ENCODE measurements at places on chromosomes 2 and 18. TPM values are rescaled to one million over a fixed set of nuclear protein-coding genes. Genes with fewer than 3 reads are reported as not detected.

Gene SMAD7
- 16.9 TPM for total RNA-seq

Gene SLC38A11
- total RNA-seq: 0.09 TPM

Gene GULP1
- 46.8 TPM for total RNA-seq

Gene SERPINB5
- total RNA-seq: 0.34 TPM

Gene PLEKHA3
- 2.5 TPM for total RNA-seq

Gene LMAN2L
- 27.7 TPM for total RNA-seq

Gene ECEL1
- total RNA-seq: not detected

Gene MBP
- total RNA-seq: 18.8 TPM

Gene FBXO15
- 0.79 TPM for total RNA-seq

Gene DSG2
- 2.2 TPM for total RNA-seq

Gene KCNK3
- under 0.01 TPM for total RNA-seq

Gene C2orf66
- under 0.01 TPM for total RNA-seq

Gene TUBA4B
- under 0.01 TPM for total RNA-seq

Gene ARHGEF4
- 2.2 TPM for total RNA-seq

Gene GBX2
- not detected for total RNA-seq

Gene BOLL
- not detected for total RNA-seq

Gene TNS1
- total RNA-seq: 88.8 TPM

Gene CPLX4
- not detected for total RNA-seq

Gene SPEG
- 7.8 TPM for total RNA-seq

Gene TRIM43
- not detected for total RNA-seq

Gene KIF3C
- 13.2 TPM for total RNA-seq

Gene BCL11A
- total RNA-seq: under 0.01 TPM

Gene MYO7B
- not detected for total RNA-seq

Gene NMUR1
- total RNA-seq: 0.09 TPM

Gene RAB6D
- total RNA-seq: under 0.01 TPM

Gene INO80C
- 4.4 TPM for total RNA-seq

Gene EMILIN2
- total RNA-seq: 26.8 TPM

Gene PCARE
- not detected for total RNA-seq

Gene DLX1
- total RNA-seq: 1.4 TPM

Gene CAPN14
- total RNA-seq: 0.16 TPM

Gene GALR1
- total RNA-seq: not detected

Gene QPCT
- total RNA-seq: 8.8 TPM

Gene UBXN4
- 61.6 TPM for total RNA-seq

Gene DOCK10
- 29.5 TPM for total RNA-seq

Gene SETBP1
- 5.2 TPM for total RNA-seq
